LHCN-M2 (cell line): ENCODE measurements at places on chromosomes 5 and 9. TPM values are rescaled to one million over a fixed set of nuclear protein-coding genes. Genes with fewer than 3 reads are reported as not detected.

GRCh38 chr9:33649463-33649862, 125.4 kb downstream of the ANKRD18B start:
- DNase-seq: no peak

GRCh38 chr5:78331523-78332080, 28.8 kb upstream of the SCAMP1 start:
- DNase-seq: no peak

DNA sequence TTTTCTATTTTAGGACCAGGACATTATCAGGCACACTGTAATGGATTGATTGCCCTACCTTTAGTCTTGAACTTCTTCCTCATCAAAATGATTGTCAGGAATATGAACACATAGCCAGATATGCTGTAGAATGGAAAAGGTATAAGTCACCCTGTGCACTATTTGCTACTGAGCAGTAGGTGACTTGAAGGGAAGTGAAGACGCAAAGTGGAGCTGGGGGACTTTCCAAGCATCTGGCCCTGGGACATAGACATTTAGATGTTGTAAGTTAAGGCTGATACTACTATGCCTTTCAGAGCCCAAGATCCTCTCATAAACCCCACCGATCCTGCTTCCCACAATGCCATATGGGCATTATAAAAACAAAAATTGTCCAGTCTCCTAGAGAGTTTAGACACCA, 174.5 kb downstream of the DOCK8 start:
- no peak for DNase-seq

IL7R gene
- total RNA-seq: 6.7 and 7.3 TPM in 2 replicates

MYO10 gene
- total RNA-seq: 21.5 and 29.8 TPM in 2 replicates

ECM2 gene
- 0.38 and 0.92 TPM in 2 replicates for total RNA-seq

S1PR3 gene
- 3.2 and 3.5 TPM in 2 replicates for total RNA-seq

DNA sequence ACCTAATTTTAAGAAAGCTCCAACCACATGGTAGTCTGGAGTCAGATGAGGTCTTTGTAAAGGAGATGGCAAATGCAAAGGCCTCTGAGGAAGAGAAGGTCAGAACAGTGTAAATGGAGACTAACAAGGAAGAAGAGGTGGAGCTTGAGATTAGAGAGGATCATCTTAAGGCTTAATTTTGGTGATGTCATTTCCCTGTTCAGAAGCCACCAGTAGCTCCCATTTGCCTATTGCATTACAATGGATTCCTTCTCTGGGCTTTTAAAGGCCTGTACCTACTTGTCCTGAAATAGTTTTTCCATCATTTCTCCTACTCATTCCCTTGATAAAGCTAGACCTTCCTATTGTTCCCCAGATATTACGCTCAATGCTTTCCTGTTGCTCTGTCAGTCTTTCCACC, 16.1 kb downstream of the PCSK5 start:
- DNase-seq: no peak

NR5A1 gene
- not detected in 2 replicates for total RNA-seq

GRCh38 chr5:180201051-180201987, 7.7 kb downstream of the RASGEF1C start:
- peak; percentile 13 for DNase-seq

CCL21 gene
- total RNA-seq: not detected in 2 replicates

DNA sequence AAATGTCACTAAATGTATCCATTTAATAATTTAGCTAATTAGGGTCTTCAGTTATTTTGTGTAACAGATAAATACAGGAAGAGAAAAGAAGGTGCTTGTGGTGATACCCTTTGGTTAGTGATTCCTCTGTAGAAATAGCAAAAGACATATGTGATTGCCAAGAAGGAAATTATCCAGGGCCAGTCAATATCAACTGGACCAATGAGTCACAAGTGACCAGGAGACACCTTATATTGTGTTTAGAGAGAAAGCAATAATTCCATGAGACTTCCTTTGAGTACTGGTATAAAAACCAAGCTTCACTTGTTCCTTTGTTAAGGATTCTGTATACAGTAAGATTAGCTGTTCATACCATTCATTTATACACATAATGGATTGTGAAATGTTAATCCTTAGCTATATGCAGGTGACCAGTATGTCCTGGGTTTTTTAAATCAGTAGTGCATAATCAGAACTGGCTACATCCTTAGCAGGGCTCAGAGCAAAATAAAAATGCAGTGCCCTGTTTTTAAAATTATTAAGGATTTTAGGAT, 11.7 kb upstream of the F2R start:
- DNase-seq: no peak

GRCh38 chr5:35484241-35484640, 133.4 kb upstream of the SPEF2 start:
- no peak for DNase-seq

GRCh38 chr5:132456296-132456986, 34.1 kb downstream of the IRF1 start:
- DNase-seq: peak; percentile 65

DNA sequence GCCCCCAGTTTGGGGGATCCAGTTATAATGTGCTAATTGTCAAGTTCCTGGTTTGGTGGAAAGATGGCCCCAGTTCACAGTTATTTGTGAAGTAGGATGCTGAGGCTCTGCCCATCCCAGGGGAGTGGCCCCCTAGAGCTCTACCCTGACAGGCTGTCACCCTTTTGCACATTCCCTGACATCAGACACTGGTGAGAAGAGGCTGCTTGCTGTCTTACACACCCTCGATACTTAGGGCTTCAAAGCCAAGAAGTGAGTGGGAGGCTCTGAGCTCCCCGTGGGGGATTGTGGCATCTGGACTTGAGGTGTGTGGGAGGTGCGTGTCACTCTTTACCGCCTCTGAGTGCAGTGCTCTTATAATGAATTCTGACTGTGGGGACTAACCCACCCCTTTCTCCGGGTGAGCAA, 168.5 kb downstream of the DOCK2 start:
- peak; percentile 32 for DNase-seq

DNA sequence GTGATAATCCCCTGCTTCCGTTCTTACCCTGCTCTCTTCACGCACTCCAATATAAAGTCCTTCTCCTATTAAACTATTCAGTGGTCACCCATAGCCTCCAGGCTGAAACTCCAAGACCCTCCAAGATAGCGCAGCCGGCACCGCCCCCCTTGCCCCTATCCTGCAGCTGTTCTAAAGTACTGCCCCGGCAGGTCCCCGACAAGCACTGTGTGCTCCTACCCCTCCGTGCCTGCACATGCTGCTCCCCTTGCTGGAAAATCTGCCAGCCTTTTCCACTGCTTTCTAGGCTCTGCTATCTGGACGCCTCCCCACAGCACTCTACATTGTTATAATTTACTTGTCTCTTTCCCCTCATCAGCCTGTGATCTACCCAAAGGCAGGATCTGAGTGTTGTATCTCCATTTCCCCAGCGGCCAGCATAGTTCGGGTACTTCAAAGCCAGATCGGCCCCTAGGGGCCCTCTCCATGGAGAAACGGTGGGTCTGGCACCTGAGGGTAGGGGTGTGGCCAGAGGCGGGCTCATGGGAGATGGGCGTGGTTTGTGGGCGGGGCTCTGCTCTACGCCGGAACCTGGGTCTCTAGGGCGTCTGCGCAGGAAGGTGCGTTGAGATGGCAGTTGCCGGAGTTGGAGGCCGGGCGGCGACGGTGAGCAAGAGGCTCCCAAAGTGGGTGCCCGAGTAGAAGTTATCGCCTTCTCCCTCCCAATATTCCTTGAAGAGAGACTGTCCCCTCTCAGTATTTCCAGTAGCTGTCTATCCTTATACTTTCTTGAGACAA, 83.5 kb upstream of the RUSC2 start:
- no peak for DNase-seq

BARHL1 gene
- not detected in 2 replicates for total RNA-seq

GRCh38 chr5:144308174-144308573, 137.5 kb downstream of the KCTD16 start:
- DNase-seq: no peak

DNA sequence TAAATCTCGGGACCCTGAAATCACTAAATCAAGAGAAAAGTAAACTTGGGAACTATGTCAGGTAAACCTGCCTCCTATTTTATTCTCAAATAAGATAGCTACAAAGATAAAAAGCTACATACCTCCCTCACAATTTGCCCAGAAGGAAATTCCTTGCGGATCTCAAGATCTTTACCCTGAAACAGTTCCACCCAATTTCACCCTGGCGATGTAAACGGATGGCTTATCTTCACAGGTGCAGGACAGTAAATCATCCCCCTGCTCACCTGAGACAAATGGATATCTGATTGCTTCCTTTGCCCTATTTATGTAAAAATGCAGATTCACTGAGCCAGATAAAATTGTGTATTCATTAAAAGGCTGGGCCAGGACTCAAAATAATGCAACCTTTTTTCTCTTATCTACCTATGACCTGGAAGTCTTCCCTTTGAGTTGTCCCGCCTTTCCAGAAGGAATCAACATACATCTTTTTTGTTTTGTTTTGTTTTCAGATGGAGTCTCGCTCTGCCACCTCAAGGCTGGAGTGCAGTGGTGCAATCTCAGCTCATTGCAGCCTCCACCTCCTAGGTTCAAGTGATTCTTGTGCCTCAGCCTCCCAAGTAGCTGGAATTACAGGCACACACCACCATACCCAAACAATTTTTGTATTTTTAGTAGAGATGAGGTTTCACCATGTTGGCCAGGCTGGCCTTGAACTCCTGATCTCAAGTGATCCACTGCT, 13.8 kb downstream of the TMEM267 start:
- no peak for DNase-seq

RNF14 gene
- total RNA-seq: 85.4 and 99.4 TPM in 2 replicates

ABLIM3 gene
- total RNA-seq: 75.1 and 75.5 TPM in 2 replicates

DNA sequence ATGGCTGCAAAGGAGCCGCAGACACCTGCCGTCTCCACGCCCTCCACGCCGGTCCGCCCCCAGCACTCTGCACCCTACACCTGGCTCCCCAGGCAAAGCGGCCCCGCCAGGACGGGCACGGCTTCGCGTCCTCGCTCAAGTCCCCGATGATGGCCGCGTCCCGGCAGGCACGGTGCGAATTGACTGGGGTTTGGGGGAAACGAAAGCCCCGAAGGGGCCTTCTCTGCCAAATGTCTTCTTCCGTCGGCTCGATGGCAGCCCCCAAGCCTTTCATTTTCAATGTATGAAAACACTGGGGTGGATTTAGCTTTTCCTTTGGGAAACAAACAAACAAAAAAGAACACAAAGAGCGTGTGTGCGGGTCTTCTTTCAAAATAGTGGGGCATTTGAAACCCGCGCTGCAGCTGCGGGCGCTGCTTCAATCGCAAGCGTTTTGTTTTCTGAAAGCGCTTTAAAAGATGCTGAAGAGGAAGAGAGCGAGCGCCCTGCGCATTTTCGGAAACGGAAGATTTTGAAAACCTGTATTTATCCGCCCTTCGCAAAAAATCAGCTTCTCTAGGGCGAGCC, 160.0 kb downstream of the RMI1 start:
- no peak for DNase-seq

GRCh38 chr9:131218370-131218769, 57.9 kb downstream of the FAM78A start:
- no peak for DNase-seq

- DNase-seq: no peak
These were observed 17.1 kb upstream of the CDC23 start for GRCh38 chr5:138230261-138230660.

ENTPD2 gene
- total RNA-seq: not detected in 2 replicates

GRCh38 chr5:92402045-92402444, 1018.9 kb upstream of the ARRDC3 start:
- DNase-seq: peak; percentile 55

HAVCR2 gene
- 0.06 and 0.17 TPM in 2 replicates for total RNA-seq

CDC20B gene
- total RNA-seq: not detected in 2 replicates

CXCL14 gene
- not detected in 2 replicates for total RNA-seq

PNPLA7 gene
- 0.17 and 0.26 TPM in 2 replicates for total RNA-seq

DNA sequence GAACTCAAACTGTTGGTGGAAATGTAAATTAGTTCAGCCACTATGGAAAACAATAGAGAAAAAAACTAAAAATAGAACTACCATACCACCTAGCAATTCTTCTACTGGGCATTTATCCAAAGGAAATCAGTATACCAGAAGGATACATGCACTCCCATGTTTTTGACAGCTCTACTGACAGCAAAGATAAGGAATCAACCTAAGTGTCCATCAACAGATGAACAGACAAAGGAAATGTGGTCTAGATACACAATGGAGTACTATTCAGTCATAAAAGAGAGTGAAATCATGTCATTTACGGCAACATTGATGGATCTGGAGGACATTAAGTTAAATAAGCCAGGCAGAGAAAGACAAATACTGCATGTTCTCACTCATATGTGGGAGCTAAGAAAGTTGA, 21.8 kb upstream of the C9orf40 start:
- DNase-seq: no peak

PCDHGA5 gene
- total RNA-seq: 0.98 and 1.5 TPM in 2 replicates

GRCh38 chr9:128969491-128969890, 22.0 kb downstream of the NUP188 start:
- no peak for DNase-seq

- DNase-seq: no peak
These were observed 45.7 kb upstream of the PANK3 start for GRCh38 chr5:168624850-168625364.

- DNase-seq: no peak
These were observed 33.0 kb downstream of the PPARGC1B start for GRCh38 chr5:149762958-149763630.
